Stimulated activated CD4-positive, alpha-beta T cell treated with anti-CD3 and anti-CD28 coated beads, Interleukin-1b, Interleukin-23, amount 100 ng/mL, for 4 hours (primary cell): ENCODE measurements at places on chromosomes 3 and 15.

- DNase-seq: no peak
Measured at GRCh38 chr3:46360907-46361306, 7.0 kb downstream of the CCR2 start.

DNA sequence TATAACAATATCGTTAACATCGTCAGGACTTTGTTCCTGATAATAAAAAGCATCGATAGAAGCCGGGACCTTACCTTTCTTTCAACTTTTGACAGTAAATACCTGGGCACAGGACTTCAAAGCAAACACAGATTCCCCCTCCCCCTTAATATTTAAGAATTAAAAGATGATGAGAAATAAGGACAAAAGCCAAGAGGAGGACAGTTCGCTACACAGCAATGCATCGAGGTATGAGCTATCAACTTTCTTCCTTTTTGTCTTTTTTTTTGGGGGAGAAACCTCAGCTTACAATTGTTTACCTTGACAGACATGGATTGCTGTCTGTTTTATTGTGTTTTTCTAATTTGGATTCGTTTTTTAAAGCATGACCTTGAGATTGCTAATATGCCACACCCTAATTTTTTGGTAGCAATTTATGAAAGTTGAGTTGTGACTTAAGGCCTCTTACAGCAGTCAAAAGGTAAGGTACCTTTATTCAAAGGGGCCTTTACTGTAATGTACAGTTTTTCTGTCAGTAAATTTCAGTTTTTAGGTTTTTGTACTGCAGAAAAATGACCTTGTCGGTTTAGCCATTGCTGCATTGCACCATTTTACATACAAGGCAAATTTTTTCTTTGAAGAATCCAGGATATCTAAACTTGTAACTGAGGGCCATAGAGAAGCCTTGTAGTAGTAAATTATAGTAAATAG, 1.1 kb downstream of the CHD2 start:
- DNase-seq: no peak

DNA sequence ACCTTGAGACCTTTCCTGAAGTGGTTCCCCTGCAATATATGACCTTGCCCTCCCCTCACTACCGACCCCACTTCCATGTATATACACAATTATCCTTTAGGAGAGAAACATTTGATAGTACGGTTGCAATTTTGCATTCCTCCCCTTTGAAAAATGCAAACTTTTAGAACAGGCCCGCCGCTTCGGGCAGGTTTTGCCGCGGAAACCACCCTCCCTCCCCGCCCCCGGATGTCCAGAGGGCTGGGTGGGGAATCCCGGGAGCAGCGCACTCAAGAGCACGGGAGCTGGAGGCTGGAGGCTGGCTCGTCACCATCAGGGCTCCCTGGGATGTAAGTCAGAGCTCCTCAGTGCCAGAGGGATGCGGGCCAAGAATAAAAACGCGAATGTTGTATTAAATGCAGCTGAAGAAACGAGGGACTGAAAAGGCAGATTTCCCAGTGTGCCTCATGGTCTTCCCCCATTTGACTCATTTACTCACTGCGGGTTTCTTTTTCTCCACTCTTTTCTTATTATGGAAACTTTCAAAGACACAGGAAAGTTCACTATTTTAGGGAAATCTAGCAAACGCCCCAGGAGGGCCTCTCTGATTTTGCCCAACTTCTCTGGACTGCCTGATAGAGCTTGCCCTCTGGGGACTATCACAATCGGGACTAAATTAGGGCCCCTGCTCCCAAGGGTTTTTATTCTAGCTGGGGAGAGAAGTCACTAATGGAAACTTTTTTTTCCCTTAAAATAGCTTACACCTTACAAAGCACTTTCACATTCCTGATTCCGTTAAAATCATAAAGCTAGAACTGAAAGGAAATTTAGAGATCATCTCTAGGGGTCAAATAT, 2.9 kb upstream of the USP3 start:
- DNase-seq: no peak

- no peak for DNase-seq
Measured at GRCh38 chr3:127951276-127951675, 36.2 kb downstream of the KBTBD12 start.

GRCh38 chr3:64909757-64910467, 222.1 kb upstream of the ADAMTS9 start:
- no peak for DNase-seq

DNA sequence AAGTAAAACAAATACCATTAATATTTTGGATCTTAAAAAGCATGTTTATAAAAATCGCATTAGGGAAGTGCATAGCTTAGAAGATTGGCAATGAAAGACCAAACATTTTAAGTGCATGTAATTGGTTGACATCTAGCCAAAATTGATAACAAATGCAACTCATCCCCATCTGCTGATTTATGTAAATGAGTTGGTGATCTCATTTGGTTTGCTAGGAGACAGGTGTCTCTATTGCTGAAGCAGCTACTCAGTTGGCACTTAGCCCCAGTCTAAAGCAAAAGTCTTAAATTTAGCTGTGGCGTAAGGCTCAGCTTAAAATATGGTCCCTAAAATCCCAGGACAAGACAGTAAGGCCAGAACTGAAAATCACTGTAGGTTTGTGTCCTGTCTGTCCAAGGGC, 113.5 kb upstream of the CHL1 start:
- DNase-seq: no peak

GRCh38 chr3:13142552-13143380, 69.5 kb upstream of the IQSEC1 start:
- DNase-seq: no peak

- no peak for DNase-seq
Measured at GRCh38 chr3:18127174-18127858, 297.8 kb downstream of the SATB1 start.

- DNase-seq: no peak
Measured at GRCh38 chr3:180329187-180329586, 272.8 kb upstream of the TTC14 start.

DNA sequence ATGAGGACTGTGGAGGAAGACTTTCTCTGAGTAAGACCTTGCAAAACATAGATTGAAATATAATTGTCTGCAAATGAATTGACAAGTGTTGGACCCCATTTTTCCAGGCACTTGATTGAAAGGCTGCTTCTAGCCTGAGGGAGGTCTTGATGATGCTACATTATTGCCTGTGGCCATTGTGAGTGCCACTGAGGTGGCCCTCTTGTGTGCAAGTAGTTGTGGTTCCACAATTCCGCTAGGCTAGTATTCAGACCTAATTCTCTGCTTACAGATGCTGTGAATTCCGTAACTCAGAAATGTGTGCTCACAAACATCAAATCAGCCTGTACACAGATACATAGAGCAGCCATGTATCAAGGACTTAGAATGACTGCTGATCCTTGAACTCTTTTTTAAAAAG, 34.7 kb downstream of the FNDC3B start:
- no peak for DNase-seq

DNA sequence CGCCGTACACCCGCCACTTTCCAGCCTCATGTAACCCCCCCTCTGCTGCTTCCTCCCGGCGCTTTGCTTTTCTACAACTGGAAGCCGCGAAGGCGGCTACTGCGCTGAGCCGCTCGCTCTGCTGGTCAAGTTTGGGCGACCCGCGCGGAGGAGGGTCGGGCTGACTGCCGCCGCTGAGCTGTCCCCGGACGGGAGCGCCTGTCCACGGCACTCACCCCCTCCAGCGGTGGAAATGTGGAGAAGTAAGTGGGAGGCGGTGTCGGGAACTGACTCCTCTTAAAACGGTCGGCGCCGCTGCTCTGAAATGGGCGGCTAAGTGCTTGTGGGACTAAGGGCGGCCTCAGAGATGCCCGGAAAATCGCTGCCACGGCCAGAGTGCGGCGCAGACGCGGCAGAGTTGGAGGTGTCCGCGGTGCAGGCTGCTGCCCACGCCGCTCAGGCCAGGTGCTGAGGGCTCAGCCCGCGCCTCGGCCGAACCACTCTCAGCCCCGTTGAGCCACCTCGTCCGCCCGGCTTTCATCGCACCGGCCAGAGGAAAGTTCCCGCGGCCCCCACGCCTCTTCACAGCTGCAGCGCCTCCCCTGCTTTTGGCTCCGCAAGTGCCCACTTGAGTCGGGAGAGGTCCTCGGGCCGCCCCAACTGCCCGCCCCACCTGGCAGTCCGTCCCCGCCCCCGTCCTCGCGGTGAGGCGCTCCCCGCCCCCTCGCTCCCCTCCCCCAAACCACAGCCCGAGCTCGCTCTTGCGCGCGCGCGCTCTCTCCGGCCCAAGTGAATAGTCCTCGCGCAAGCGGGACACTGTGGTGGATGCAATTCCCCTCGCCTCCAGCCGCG, at the start of gene EPHA6:
Gene EPHA6 (plus strand): TSS at position 775 of the 831 bp plus-strand sequence.
- no peak for DNase-seq

GRCh38 chr3:108183181-108183580, 39.0 kb downstream of the IFT57 start:
- DNase-seq: no peak

DNA sequence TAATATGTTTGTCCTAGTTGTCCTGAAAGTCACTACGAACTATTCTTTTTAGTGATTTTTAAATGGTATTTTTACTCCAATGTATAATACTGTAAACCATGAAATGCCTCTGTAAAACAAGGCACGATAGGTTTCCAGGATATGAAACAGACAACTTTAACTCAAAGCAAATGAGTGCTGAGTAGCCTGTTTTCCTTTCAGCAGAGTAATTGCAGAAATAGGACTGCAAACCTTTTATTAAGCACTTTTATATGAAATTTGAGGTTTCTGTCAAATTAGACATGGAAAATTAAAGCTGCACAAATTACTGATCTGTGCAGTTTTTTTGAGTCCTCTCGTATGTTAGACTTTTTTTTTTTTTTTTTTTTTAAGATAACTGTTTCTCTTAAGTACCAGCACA, 16.2 kb downstream of the AKAP13 start:
- DNase-seq: no peak

DNA sequence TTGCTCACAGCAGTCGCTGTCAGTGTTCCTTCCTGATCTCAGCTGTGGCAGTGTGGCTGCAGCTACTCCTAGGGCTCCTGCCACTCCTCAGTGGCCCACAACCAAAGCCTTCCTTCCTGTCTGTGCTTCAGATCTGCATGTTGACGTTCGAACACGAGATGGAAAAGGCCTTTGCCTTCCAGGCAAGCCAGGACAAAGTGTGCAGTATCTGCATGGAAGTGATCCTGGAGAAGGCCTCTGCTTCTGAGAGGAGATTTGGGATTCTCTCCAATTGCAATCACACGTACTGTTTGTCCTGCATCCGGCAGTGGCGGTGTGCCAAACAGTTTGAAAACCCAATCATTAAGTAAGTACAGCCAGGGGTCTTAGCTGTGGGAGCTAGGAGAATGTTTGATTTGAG, 17.8 kb downstream of the MKRN2 start:
- no peak for DNase-seq

- no peak for DNase-seq
Measured at GRCh38 chr15:90232196-90232595, 1.5 kb downstream of the CIB1 start.

DNA sequence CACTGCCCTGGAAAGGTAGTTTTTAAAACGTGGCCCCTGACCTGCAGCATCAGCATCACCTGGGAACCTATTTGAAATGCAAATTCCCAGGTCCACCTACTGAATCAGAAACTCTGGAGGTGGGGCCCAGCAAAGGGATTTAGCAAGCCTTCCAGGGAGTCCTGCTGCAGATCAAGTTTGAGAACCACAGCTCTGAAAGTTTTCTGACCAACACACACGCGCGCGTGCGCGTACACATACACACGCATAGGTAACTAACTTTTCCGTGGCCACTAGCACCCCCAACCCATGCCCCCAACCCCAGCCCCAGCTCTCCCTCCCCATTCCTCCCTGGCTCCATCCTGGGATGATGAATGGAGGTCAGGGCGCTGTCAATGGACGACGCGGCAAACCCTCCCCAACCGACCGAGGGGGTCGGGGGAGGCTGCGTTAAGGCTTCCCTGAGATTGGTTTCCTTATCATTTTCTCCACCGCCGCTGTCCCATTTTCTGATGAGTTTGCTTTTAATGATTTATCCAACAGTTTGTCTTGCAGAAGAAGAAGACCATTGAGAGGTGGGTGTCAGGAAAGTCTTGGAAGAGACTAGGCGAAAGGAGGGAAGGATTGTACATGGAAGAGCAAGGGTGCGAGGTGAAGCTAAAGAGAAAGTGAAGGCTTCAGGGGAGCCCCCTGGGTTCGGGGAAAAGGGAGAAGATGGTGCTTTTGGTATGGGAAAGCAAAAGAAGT, 590 bp upstream of the BOC start:
- no peak for DNase-seq

GRCh38 chr15:26690778-26691177, 82.1 kb downstream of the GABRB3 start:
- DNase-seq: no peak

DNA sequence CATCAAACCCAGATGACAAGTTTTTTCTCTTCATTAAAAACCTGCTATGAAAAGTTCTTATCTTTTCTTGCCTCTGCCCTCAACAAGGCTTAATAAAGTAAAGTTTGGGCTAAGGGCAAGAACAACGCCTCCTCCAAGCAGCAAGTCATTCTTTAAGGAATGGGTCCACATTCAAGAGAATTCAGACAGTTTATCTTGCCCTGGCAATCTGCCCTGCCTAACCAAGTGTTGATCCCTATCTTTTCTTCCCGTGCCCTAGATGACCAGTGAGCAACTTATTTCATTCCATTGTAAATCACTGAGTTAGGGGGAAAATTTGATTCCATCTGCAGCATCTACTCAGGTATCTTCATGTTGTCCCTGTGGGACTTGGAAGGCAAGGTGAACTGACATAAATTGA, 370.3 kb upstream of the DPPA4 start:
- DNase-seq: no peak

GRCh38 chr15:66698318-66698961, 3.6 kb upstream of the SMAD6 start:
- DNase-seq: no peak

- no peak for DNase-seq
Measured at GRCh38 chr3:115800489-115801075, 177.3 kb downstream of the GAP43 start.

- DNase-seq: no peak
Measured at GRCh38 chr3:170437696-170438407, 19.2 kb downstream of the CLDN11 start.

DNA sequence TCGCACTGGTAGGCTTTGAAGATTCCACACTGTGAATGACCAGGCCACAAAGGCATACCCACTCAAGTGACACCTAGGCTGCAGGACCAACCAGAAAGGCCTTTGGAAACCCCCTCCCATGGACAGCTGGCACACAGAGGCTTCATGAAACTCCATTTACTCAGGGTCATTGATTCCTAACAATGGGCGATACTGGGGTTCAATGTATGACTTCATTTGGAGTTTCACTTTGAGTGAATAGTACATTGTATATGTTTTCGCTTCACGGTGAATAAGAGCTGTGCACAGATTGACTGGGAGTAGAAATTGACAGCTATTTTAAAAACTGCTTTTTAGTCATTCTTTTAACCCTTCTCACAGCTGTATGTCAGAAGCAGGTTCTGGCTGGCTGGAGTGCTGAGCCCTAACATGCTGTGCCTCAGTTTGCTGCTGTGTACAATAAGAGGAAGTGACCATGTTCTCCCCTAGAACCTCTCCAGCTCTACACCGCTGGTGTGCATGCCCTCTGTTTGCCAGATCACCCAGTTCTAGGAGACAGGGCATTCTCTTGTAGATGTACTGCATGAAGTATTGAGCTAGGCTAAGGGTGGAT, 15.4 kb upstream of the CX3CR1 start:
- DNase-seq: no peak

- DNase-seq: no peak
Measured at GRCh38 chr3:197021729-197022404, 7.8 kb downstream of the MELTF start.
